ENCODE measurements at places on chromosomes 7 and 10.

DNA sequence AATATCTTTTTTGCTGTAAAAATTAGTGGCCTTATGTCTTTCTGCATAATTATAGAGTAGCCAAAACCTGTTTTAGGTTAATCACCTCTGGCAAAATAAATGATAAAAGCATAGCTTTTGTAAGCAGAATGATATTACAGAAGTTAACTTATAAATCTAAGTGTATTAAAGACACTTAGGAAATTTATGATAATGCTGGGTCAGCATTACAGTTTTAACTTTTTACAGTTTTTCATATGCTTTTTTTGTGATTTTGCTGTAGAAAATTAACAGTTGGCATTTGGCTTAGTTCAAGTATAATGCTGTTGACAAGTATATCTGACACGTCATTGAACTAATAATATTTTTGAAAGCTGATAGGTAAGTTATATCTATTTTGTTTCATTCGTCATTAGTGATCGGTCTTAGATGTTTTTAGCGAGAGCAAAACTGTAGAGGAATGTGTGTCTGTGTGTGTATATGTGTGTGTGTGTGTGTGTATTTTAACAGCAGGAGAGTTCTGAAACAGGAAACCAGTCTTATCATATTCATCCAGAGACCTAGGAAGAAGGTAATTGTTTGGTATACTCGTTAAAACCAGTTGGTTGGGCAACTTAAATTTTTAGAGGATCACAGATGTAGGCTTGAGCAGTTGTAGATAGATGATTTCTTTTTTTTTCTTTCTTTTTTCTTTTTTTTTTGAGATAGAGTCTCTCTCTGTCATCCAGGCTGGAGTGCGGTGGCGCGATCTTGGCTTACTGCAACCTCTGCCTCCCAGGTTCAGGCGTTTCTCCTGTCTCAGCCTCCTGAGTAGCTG, 15.4 kb downstream of the PTEN start:
- DNase-seq: no peak

DNA sequence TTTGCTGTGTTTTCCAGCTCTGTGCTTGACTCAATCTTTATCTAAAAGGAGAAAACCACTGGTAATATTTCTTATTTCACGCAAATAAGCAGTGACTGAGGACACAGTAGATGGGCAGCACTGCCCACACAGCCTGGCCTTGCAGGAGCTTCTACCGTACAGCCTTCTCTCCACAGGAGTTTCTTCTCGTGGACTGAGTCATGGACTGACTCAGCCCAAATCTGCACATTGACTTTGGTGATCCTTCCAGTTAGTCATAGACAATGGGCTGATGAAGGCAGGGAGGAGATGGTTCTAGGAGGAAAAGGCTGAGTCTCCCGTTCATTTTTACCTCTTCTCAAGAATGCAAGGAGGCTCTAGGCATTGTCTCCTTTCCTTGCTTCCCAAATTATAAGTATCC, 200.7 kb downstream of the RAPGEF5 start:
- no peak for DNase-seq

DNA sequence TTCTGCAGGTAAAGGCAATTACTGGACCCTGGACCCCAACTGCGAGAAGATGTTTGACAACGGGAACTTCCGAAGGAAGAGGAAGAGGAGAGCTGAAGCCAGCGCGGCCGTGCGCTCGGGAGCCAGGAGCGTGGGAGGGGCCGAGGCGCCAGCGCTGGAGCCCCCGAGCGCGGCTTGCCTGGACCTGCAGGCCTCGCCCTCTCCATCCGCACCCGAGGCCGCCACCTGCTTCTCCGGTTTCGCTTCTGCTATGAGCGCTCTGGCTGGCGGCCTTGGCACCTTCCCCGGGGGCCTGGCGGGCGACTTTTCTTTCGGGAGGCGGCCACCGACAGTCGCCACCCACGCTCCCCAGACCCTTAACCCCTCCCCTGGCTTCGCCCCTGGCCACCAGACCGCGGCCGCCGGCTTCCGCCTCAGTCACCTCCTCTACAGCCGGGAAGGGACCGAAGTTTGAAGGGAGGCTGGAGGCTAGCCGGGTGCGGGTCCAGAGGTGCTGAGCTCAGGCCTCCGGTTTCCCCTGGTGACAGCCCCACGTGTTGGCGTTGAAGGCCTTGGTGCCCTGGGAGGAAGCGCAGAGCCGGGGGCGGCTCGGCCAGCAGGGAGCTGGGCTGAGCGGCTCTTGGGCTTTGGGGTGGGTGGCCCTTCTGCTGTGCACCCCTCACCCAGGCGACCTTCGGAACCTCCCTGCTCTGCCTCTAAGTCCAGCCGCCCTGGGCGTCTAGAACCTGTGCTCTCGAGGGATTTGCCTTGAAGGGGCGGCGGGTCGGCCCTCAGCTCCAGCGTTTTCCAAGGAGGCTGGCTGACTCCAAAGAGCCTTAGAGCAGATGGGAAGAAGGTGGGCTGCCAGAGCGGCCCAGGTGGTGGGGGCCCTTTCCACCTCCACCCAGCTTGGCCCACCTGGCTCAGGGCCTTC, 1.8 kb downstream of the FOXI2 start:
- no peak for DNase-seq

GRCh38 chr10:11013836-11014235, 3.8 kb upstream of the CELF2 start:
- no peak for DNase-seq

GRCh38 chr10:62025134-62025794, 123.8 kb downstream of the ARID5B start:
- DNase-seq: no peak

DNA sequence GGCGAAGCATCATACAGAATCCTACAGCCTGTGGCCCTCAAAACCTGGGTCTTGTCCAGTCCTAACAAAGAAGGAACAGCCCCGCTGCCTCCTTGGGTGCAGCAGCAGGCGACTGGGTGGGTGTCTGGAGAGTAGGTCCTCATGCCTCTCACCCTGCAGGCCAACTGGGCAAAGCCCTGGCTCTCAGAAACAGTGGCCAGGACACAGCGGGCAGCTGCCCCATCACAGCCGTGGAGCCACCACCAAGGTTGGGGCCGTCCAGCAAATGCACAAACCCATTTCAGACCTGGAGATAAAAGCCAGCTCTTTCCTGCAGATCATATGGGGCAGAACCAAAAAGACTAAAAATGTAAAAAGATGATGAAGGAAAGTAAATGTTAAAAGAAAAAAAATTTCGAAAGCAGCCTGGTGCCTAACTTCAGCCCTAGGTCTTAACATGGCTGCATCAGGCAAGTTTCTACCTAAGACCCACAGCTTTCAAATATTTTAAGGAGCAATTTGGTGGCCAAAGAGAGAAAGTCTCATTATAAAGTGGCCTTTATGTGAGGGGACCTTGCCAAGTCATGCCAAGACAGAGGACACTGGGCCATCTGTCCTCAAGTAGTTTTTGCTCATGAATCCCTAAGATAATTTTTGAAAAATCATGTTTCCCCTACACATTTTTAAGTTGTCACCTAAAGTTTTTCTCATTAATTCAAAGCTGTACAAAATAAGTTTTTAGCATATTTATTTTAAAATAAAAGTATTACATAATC, 142.1 kb downstream of the PAXIP1 start:
- DNase-seq: no peak

DNA sequence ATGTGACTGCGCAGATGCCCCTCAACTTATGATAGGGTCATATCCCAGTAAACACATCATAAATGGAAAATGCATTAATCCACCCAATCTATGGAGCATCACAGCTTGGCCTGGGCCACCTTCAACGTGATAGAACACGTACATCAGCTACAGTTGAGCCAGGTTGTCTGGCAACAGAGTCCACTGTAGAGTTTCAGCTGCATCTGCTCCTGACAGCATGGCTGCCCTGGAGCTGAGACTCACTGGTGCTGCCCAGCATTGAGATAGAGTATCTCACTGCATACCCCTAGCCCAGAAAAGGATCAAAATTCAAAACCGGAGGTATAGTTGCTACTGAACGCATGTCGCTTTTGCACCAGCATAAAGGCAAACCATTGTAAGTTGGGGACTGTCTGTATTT, 437.7 kb upstream of the MKI67 start:
- DNase-seq: no peak

- no peak for DNase-seq
Measured at GRCh38 chr7:46600340-46600739, 679.3 kb upstream of the IGFBP3 start.

DNA sequence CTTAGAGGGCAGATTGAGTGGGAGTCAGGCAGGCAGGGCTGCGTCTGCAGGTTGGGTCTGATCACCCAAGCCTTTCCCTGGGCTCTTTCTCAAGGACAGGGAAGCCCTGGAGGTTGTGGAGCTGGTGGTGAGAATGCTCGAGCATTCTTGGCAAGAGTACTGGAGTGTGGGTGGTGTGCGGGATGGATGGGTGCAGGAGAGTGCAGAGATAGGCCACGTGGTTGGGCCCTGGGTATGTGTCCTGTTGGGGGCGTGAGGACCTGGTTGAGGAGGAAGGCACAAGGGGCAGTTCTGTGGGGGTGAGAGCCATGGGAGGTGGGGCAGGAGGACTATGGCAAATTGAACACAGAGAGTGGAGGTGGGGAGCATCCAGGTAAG, 135.9 kb downstream of the PTPN20 start:
- DNase-seq: no peak

DNA sequence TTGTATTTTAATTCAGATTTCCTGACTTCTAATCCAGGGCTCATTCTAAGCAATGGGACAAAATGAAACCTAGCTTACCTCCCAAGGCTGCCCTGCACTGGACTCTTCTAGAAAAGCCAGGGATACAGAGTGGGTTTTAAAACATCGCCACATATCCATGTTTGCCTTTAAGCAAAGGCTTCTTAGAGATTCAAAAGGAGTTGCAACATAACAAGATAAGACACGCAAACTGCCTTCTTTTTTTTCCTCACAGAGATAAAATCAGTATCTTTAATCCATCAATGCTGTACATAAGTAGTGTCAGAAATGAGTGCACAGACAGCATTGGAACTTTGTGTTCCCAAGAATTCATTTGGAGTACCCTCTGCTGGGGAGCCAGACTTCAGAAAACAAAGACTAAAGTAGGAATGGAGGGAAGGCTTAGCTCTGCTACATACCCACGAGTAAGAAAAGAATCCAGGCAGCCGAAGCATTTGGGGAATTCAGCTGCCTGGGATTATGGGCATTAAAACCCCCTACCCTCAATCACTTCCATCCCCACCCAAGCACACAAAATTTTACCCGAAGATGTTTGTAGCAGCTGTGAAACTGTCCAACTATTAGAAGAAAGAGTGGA, 427.8 kb downstream of the ARL4A start:
- peak; percentile 23 for DNase-seq

- DNase-seq: no peak
Measured at GRCh38 chr10:115572740-115573455, 479.7 kb downstream of the ATRNL1 start.
